ENCODE measurements at places on chromosomes 13 and 19.

GRCh38 chr13:104944176-104944575 lies 1591.3 kb downstream of the EFNB2 start:
- no peak for DNase-seq

GRCh38 chr13:58855283-58855682 lies 1223.7 kb downstream of the PCDH17 start:
- no peak for DNase-seq

DNA sequence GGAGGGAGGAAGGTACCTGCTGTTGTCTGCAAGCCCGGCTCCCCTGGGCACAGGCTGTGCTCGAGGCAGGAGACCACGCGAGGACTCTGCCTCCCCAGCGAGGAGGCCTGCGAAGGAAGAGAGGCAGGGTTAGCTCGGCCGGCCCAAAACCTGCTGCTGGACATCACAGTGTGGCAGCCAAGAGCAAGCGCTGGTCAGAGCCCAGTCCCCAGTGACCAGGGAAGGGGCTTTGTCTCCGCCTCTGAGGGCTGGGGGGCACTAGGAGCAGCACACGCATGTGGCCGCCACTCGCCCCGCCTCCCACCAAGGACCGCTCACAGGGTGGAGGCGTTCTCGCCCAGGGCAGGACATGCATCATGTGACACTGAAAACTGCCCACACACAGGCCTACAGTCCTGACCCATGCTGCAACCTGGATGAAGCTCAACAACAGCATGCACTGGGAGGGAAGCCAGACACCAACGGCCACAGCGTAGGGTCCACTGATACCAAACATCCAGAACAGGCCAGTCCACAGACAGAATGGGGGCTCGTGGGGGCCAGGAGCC lies 8.5 kb downstream of the MIER2 start:
- DNase-seq: peak; percentile 7

- DNase-seq: no peak
Observed at GRCh38 chr19:6685962-6686627, 16.1 kb upstream of the TNFSF14 start.

GRCh38 chr19:18000915-18001776 lies 6.8 kb upstream of the ARRDC2 start:
- DNase-seq: peak; percentile 95

GRCh38 chr13:109870696-109871370 lies 84.5 kb upstream of the IRS2 start:
- DNase-seq: no peak

Data from Karpas-422 (cell line).